Stimulated activated CD8-positive, alpha-beta memory T cell treated with anti-CD3 and anti-CD28 coated beads, Interleukin-15, amount 100 ng/mL, for 4 hours (primary cell): ENCODE measurements at places on chromosomes 5 and 9.

DNA sequence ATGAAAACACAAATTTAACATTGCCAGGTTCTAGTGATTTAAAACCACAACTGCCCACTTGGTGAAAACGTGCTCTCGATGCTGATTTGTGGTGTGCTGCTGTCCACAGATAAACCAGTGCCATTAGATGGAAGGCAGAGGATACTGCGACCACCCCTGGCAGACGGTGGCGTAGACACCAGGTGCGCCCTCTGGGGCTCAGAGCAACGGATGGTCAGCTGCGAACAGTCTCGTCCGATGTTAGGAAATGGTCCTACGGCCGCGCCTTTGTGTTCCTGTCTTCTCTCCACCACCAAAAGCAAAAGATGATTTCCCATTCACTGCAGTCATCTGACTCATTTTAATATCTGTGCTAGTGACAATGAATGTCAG is 43.2 kb downstream of the UBE2QL1 start:
- DNase-seq = no peak

GRCh38 chr9:78386773-78387172 is 89.8 kb downstream of the PSAT1 start:
- no peak for DNase-seq

GRCh38 chr5:119022017-119022745 is 33.8 kb upstream of the DTWD2 start:
- DNase-seq = no peak

DNA sequence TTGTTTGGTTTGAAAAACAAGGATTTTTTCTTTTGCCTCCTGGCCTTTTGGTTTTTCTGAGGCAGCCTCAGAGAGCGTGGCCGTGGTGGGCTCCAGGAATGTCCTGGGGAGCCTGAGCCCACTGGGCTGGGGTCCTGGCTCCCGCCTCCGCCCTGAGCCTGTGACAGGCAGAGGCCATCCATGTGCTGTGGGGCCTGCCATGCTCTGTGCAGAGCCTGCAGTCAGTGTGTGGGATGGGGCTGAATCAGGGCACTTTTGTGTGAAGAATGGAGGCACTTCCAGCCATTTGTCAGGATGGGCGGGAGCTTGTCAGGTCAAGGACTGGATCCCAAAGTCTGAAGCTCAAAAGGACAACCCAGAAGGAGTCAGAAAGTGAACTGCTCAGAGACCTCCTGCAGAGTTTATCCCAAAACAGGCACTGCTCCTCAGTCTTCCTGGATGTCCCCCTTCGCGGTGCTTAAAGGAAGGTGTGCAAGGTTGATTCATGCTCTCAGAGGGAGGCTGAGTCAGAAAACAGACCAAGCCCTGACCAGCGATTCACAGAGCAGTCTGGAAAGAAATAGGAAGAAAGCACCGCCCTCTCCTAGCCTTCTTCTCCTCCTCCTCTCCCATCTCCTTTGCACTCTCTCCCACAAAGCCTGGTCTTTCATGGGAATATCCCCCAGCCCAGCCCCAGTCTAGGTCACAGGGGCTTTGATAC is 53.2 kb downstream of the MVB12B start:
- no peak for DNase-seq
